HTR-8/SVneo (cell line): ENCODE measurements at places on chromosomes 7 and 10.

DNA sequence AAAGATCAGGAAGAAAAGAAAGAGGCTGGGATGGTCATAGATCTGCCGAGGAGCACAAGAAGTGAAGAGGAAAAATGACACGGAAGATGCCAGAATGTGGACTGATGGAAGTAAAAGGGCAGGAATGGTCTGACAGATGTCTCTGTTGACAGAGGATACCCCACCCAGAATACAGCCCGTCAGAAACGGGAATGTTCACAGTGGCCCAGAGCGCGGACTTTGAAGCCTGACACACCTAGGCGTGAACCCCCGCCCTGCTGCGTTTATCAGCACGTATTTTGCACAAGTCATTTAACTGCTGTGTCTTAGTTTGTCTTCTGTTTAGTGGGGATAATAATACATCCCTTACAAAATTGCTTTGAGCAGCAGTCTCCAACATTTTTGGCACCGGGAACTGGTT, 27.1 kb downstream of the AKR1B1 start:
- no peak for DNase-seq

DNA sequence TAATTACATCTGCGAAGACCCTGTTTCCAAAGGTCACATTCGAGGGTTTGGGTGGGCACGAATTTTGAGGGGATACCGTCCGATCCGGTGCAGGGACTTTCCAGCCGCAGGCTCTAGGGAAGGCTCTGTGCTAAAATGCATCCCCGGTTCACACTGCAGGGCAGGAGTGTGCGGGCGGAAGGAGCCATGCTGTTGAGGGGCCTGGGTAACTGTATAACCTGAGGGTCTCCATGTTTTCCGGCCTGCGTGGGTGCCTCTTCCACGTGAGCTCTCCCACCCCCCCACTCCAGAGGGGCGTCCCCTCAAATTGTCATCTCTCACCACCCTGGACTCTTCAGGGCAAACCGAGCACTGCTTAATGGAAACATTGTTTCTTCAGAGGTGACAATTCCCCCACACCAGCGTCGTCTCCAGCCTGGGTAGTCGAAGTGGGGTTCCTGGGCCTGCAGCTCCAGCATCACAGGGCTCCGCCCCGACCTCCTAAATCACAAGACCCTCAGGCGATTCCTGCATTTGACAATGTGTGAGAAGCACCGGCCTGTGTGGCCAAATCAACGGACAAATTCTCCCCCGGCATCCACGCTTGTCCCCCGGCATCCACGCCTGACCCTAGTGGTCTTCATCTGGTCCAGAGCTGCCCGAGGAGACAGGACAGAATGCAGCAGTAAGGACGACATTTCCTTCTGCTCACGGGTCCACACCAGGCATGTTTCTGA, 51.2 kb downstream of the FOXL3 start:
- no peak for DNase-seq

- DNase-seq: no peak
These were observed 589.0 kb upstream of the LRRTM3 start for GRCh38 chr10:66336791-66337190.

- DNase-seq: no peak
These were observed 93.2 kb downstream of the AKR1D1 start for GRCh38 chr7:138169441-138169851.

GRCh38 chr7:101236292-101236835, 1.2 kb downstream of the CLDN15 start:
- DNase-seq: no peak

DNA sequence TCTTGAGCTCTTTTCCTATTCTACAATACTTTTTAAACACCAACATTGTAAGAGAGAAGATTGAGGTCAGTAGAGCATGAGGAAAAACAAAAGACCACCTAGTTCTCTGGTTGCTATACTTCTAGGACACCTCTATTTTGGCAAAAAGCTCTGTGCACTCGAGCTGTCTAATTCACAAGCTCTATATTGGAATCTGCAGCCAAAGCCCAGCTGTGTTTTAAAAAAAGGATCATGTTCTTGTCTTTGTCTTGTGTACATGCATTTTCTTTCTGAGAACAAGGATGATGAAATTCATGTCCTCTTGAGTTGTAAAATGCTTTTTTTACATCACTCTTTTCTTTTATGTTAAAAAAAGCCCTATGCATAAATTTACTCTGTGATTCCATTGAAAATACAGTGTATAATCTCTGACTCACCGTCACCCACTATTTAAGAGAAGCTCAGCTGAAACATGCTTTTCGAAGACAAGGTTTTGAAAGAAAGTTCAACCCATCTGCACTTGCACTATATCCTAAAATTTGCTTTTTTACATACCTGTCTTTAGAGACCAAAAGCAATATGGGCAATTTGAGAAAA, 215.5 kb upstream of the VSTM2A start:
- DNase-seq: no peak

DNA sequence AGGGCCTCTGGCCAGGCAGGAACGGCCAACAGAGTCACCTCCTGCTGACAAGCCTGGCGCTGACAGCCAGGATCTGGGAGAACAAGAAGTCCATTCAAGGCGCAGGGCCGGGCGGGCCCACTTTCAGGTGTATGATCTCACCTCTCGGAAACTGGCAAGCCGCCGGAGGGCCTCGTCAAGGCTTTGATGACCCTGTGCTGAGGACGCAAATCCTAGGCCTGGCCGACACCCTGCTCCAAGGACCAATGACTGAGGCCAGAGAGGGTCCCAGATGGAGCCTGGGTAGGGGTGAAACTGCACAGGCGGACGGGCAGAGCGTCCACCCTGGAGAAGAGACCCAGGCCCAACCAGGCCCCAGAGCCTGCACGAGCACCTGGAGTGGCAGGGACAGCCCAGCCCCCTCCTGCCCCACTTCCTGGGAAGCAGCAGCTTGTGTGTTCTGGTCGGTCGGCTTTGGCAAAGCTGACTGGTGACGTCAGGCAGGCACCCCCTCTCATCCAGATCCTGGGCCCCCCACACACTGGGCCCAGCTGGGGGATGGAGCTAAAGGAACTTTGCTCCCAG, 30.6 kb downstream of the MYL10 start:
- DNase-seq: no peak

GRCh38 chr7:108565987-108566386, 3.5 kb downstream of the THAP5 start:
- no peak for DNase-seq

DNA sequence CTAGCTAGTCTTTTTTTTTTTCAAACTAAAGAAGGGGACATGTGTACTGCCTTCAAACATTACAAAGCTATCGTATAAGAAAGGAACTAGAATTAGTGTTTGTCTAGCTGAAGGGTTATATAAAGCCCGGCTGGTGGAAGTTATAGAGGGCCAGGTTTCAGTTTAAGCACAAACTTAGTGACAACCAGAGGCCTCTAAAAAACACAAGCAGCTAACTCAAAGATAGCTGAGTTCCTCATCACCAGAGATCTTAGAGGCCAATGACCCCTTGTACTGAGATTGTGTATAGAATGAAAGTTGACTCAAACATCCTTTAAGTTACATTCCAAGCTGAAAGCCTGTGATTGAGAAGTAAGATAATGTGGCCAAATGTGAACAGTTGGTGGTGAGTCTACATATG, 28.1 kb upstream of the SGMS1 start:
- no peak for DNase-seq

GRCh38 chr7:100079024-100079560, 2.4 kb downstream of the ZNF3 start:
- DNase-seq: no peak

- no peak for DNase-seq
These were observed 142.2 kb downstream of the C10orf105 start for GRCh38 chr10:71577345-71577744.

GRCh38 chr7:80439894-80440821, 71.7 kb downstream of the GNAT3 start:
- no peak for DNase-seq

DNA sequence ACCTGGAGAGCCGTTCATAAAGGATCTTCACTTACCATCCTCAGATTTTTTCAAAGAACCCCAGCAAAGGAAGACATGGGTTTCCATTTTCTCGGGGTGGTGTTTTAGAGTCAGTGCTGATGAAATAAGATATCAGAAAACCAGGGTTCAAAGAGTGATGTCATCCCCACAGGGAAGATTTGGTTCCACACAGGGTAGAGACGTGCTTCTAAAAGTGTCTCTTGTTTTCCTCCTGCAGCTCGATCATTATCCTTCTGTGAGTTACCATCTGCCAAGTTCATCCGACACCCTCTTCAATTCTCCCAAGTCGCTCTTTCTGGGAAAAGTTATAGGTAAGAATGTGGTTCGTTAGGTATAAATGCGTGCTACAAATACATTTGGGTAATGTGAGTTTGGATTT, 323.8 kb upstream of the C7orf33 start:
- DNase-seq: no peak

DNA sequence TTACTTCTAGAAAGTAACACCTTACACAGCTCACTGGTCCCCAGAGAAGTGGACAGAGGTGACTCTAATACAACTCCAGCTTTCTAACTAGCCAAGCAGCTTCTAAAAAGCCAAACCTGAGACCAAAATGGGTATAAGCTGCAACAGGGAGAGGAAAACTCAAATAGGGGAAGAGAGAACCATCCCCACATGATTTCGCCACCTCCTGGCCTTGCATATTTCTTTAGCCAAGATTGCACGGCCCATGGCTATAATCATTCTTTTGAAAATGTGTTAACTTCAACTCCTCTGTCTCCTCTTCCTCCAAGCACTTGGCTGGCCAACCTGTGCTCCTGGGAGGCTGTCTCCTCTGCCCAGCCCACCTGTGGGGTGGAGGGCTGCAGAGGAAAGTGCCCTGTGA, 28.7 kb downstream of the NUP42 start:
- DNase-seq: no peak

GRCh38 chr7:122789156-122789555, 86.4 kb upstream of the RNF148 start:
- no peak for DNase-seq

- no peak for DNase-seq
These were observed 29.8 kb upstream of the PURB start for GRCh38 chr7:44914992-44915607.

GRCh38 chr7:40403703-40404476, 269.1 kb downstream of the SUGCT start:
- no peak for DNase-seq

DNA sequence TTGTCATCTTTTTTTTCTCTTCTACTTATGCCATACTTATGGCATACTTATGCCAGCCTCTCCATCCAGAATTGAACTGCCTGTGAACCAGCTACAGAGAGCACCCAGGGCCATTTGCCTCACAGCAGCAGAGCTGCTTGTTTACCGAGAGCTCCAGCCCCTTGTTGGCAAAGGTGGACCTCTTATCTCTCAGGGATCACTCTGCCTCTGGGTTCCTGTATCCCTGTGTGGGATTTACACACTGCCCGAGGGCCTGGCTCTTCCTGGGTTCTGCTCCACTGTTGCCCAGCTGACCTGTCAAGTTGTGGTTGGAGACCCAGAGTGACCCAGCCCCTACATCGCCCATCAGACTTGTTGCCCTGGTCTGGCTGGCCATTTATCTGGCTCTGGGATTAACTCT, 22.3 kb downstream of the MRPS33 start:
- DNase-seq: no peak

- no peak for DNase-seq
These were observed 304.1 kb downstream of the AGMO start for GRCh38 chr7:15257689-15258088.

DNA sequence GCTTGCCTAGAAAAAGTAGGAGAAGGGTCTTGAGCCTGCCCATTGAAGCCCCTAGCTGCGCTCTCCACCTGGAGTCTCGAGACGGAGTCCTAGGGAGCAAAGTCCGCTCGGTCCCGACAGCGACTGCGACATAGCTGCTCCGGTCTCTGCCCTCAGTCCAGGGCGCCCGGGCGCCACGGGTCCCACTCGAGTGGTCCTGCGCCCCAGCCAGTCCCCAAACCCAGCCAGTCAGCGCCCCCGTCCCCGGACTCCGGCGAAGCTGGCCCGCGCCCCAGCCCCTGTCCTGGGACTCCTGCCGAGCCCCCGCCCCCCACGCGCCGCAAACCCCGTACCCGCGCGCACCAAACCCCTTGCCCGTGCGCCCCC, 490 bp downstream of the TNS3 start:
- DNase-seq: no peak

DNA sequence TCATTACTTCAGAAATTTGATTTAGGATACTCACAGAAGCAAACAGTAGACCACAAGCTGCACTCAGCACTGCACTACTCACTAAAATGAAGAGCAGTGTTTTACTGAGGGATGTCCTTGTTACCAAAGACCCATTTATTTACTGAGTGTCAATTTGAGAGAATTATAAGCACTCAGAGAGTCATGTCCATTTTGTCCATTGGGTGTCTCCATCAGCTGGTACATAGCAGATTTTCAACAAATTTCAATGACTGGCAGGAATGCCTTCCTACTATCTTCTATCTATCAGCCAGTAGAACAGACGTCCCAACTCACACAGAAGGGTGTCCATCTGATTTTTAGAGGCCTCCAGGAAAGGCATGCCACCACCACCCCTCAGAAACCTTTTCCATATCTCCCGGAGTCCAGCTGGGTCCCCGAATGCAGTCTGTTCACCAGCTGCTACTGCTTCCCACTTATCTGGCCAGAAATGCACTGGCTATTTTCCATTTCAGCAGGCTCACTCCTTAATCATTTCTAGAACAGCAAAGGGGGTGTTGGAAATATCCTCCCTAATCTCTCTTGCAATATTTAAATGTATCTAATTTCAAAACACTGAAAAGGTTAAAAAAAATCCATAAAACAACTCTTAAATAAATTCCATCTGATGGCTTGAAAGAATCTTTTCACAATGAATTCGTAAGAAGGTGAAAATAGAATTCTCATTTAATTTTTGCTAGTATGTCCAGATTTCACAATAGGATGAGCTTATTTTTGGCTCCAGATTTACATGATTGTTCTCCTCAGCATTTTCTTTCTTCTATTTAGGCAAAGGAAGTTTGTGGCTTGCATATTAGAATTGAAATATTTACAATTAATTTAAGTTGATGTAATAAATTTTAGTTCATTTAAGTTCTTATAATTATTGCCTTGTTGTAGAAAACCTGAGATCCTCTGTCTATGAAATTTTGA, 1164.0 kb upstream of the CELF2 start:
- DNase-seq: no peak

- DNase-seq: no peak
These were observed 19.7 kb upstream of the VPS37D start for GRCh38 chr7:73647725-73648592.

DNA sequence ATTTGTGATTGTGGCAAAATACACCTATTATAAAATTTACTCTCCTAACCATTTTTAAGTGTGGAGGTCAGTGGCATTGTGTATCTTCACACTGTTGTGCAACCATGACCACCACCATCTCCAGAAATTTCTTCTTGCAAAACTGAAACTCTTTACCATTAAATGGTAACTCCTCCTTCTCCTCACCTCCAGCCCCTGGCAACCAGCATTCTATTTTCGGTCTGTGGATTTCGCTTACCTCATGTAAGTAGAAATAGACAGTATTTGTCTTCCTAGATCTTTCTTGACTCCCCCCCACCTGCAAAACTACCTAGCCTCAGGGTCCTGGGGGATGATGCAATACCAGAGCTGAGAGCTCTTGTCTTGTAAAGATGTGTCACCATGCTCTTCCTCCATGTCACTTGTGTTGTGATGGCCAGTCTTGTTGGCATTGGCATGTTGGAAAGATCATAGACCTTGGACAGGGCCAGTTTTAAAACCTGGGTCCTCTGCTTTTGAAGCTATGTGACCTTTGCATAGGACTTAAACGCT, 71.1 kb upstream of the EMX2 start:
- no peak for DNase-seq

- no peak for DNase-seq
These were observed 83.1 kb downstream of the FAS start for GRCh38 chr10:89073719-89074118.

- no peak for DNase-seq
These were observed 221.6 kb downstream of the TCF7L2 start for GRCh38 chr10:113171662-113172061.
